Natural killer cell (primary cell): ENCODE measurements at places on chromosomes 2 and 18. TPM values are rescaled to one million over a fixed set of nuclear protein-coding genes. Genes with fewer than 3 reads are reported as not detected.

HOXD4 gene
- not detected for total RNA-seq

GRCh38 chr18:74196220-74197119 lies 48.1 kb downstream of the TIMM21 start:
- no peak overlapping the region for H3K4me3 ChIP-seq
- DNase-seq = peak; percentile 87

DNA sequence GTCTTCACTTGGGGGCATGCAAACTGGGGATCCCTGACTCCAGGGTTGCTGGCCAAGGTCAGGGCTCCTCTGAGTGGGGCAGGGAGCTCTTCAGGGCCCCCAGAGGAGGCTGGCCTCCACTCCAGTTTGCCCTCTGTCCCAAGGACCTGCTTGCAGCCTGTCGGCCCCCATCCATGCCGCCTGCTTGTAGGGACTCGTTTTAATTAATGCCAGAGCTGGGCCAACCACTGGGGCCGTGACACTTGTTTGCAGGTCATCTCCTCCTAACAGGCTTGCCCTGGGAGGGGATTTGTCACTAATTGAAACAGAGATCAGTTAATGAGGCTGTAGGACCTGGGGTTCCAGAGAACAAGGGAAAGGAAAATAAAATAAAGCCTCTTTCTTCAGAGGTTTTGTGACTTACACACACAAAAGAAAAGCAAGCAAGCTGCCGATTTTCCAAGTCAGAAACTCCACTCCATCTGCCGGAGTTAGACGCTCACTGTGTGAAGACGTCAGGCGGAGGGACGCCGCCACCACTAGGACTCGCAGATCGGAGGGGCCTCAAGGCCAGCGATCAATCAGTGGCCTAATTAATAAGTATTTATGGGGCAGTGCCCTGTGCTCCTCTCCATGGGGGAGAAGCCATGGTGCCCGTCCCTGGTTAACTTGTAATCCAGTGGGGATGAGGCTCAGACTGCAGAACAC lies 75.9 kb downstream of the SFXN5 start:
- DNase-seq = no peak
- no peak overlapping the region for H3K4me3 ChIP-seq
- no peaks in the 10 kb centered on the region for H3K4me1 ChIP-seq
- no peak overlapping the region for H3K27ac ChIP-seq

- H3K4me3 ChIP-seq = no peak overlapping the region
- no peak for DNase-seq
- H3K36me3 ChIP-seq = no peaks in the 10 kb centered on the region
Measured at GRCh38 chr2:78779761-78780160, 245.7 kb upstream of the REG3G start.

GRCh38 chr18:48172226-48173006 lies 236.8 kb downstream of the ZBTB7C start:
- H3K4me3 ChIP-seq = no peak overlapping the region
- no peaks in the 10 kb centered on the region for H3K27me3 ChIP-seq
- H3K36me3 ChIP-seq = no peaks in the 10 kb centered on the region
- H3K4me1 ChIP-seq = no peaks in the 10 kb centered on the region

DNA sequence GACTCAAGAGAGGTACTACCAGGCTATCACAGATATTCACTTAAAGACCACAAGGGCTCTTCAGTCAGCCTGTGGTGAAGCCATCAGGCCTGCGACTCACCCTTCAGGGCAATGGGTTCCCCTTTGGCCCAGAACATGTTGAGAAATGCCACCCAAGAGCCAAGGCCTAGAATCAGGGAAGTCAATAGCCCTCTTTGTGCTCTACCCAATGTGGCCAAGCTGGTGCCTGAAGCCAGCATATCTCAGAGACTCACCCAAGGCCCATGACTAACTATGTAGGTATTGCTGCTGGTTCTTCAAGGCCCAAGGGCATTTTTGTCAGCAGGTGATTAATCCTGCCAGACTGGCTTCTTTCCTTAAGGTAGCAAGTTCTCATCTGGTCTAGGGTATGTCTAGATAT lies 338.9 kb upstream of the SETBP1 start:
- no peak for DNase-seq
- no peak overlapping the region for H3K4me3 ChIP-seq
- no peaks in the 10 kb centered on the region for H3K36me3 ChIP-seq
- no peaks in the 10 kb centered on the region for H3K27me3 ChIP-seq
- no peak overlapping the region for H3K27ac ChIP-seq

CPLX4 gene
- total RNA-seq = not detected

DNA sequence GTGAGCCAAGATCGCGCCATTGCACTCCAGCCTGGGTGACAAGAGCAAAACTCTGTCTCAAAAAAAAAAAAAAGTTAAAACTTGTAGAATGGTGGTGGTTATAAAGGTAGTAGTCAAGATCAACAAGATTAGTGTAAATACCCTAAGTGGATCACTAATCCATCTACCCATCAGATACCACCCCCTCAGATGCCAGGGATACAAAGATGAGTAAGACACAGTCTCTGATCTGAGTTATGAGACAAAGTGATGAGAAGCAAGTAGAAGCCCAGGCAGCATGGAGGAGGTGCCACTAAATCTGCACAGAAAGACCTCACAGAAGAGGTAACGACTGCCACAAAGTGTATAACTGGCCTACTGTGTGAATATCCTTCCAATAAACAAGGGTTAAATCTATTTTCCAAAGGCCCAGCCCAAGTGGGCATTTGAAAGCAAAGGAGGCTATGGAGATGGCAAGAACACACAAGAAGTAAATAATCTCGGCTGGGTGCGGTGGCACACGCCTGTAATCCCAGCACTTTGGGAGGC lies 20.2 kb downstream of the NFE2L2 start:
- H3K4me3 ChIP-seq = no peak overlapping the region
- H3K36me3 ChIP-seq = no peaks in the 10 kb centered on the region
- DNase-seq = no peak

HOXD9 gene
- total RNA-seq = not detected

UGT1A3 gene
- not detected for total RNA-seq

CHST10 gene
- 15.3 TPM for total RNA-seq

- H3K27me3 ChIP-seq = no peaks in the 10 kb centered on the region
- H3K36me3 ChIP-seq = no peaks in the 10 kb centered on the region
Measured at GRCh38 chr18:48693625-48694262, 154.9 kb downstream of the CTIF start.

DNA sequence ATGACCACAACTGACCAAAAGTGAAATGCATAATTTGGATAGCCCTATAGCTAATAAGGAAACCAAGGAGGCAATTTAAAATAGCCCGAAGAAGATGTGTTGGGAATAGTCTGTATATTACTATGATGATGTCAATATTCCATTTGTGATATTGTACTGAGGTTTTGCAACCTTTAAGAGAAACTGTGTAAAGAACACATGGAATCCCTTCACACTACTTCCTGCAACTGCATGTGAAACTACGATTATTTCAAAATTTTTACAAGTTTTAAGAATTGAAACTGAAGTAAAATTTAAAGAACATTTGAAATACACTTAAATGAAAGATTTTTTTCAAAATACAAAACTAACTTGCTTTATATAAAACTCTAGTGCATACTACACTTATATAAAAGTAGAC lies 504.3 kb upstream of the ID2 start:
- no peak overlapping the region for H3K4me3 ChIP-seq
- H3K4me1 ChIP-seq = no peaks in the 10 kb centered on the region
- no peak for DNase-seq
- no peak overlapping the region for H3K27ac ChIP-seq
- H3K36me3 ChIP-seq = no peaks in the 10 kb centered on the region

GRCh38 chr2:240433973-240434727 lies 1.3 kb upstream of the GPC1 start:
- peaks cover 17% of the 10 kb centered on the region for H3K4me1 ChIP-seq
- no peak overlapping the region for H3K27ac ChIP-seq
- no peaks in the 10 kb centered on the region for H3K36me3 ChIP-seq
- DNase-seq = no peak

DNA sequence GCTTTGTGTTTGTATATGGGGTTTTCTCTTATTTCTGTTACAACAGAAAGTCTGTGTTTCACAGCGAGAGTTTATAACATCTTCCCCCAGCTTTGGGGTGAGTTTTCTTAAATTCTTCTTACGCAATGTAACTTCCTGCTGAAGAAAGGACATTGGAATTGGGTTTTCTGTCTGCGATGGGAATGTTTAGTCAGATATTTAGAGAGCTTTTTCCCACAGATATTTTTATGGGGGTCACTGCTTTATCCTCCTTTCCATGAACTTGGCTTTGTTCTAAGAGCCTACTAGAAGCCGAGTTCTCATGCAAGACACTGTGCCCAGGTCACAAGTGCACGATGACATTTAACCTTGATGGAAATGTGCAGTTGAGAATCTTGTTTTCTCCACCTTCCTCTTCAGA lies 22.1 kb downstream of the B3GNT2 start:
- peaks cover 2% of the 10 kb centered on the region for H3K36me3 ChIP-seq
- H3K4me3 ChIP-seq = no peak overlapping the region
- no peak overlapping the region for H3K27ac ChIP-seq
- no peak for DNase-seq
- no peaks in the 10 kb centered on the region for H3K27me3 ChIP-seq
